ENCODE measurements at places on chromosomes 7 and 10.

GRCh38 chr10:24415455-24416125 lies 206.7 kb downstream of the KIAA1217 start:
- DNase-seq, result no peak

DNA sequence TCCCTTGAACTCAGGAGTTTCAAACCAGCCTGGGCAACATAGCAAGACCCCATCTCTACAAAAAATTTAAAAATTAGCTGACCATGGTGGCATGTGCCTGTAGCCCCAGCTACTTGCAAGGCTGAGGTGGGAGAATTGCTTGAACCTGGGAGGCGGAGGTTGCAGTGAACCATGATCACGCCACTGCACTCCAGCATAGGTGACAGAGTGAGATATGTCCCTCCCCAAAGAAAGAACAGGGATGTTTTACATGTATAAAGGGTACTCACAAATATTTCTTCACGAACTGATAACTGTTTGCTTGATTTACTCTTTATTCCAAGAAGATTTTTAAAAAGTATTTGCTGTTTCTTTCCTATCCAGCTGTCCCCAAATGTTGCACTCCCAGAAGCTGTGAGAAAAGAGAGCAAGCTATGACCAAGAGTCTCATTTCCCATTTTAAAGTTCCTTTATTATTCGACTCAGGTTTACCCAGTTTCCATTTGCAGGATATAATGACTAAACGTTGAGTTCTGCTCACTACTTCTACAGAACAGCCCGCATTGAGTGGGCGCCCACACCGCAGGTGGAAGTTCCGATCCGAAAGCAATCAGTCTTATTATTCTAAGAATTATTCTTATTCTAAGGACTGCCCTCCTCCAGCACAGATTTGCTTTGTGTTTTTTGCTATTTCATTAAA lies 90.7 kb downstream of the APBB1IP start:
- no peak for DNase-seq

DNA sequence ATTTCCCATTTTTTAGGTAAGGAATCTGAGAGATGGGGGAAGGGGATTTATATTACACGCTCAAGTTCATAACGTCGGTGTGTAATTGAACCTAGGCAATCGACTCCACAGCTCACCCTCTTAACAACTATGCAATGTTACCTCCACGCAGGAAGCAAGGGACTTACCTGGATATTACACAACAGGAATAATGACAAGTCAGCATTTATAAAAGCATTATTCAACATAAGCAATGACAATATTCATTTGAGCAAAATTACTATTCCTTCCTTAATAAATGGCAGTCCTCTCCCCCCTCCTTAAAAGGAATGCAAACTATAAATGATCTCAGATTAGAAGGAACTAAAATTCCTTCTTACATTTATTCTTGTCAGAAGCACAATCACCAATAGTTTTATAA lies 104.0 kb downstream of the PCLO start:
- no peak for DNase-seq

GRCh38 chr10:60461688-60462087 lies 72.0 kb upstream of the ANK3 start:
- no peak for DNase-seq

DNA sequence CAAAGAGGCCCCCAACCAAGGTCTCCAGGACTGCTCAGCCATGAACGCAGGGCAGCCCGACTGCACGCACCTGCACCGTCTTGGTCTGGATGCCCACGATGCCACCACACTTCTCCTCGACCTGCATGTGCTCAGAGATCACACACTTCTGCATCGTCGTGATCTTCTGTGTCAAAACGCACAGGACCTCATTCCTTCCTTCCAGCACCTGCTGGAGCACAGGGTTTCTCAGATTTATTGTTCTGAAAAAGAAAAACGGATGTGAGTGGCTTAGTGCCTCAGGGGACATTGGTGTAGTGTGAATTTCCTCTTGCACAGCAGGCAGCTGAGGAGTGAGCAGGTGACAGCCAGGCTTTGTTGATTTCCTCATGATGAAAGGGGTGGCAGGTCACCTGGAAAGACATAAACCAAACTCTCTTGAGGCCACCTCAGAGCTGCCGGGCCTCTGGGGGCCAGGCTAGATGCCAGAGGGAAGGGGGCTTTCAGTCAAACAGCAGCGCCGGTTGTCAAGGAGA lies 38.2 kb downstream of the GSDME start:
- DNase-seq, result no peak

DNA sequence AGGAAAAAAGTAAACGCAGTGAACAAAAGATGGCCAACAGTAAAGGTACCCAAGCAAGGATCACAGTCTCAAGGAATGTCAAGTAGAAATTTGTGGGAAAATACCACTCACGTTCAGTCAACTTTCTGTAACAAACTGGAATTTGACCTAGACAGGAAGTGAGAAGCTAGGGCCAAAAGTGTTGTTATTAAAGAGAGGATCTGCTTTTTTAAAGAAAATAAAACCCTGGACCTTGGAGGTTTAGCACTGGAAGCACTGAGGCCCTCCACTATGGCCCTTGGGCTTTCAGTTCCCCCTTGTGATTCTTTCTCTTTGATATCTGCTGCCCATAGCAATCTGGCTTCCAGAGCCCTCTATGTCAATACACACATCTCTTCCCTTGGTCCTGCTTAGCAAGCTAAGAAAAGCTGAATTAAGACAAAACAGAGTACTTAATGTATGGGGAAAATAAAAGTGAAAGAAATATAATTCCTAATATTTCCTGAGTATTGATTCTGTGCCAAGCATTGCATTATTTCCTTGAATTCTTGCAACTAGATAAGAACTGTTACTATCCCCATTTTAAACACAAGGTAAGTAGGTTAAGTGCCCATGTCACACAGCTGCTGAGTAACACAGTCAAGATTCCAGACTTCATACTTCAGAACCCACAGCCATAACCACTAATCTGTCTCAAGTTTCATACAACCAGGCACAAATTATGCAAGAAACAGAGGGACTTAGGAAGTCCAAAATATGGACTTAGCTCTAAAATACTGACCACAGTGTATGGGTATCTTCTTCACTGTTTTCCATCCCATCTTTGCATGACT lies 2.6 kb upstream of the ZNF438 start:
- peak; percentile 79 for DNase-seq

GRCh38 chr7:98284335-98285036 lies 3.0 kb downstream of the BRI3 start:
- DNase-seq, result peak; percentile 93

- no peak for DNase-seq
These were observed 9.8 kb downstream of the CDHR1 start for GRCh38 chr10:84204122-84204521.

DNA sequence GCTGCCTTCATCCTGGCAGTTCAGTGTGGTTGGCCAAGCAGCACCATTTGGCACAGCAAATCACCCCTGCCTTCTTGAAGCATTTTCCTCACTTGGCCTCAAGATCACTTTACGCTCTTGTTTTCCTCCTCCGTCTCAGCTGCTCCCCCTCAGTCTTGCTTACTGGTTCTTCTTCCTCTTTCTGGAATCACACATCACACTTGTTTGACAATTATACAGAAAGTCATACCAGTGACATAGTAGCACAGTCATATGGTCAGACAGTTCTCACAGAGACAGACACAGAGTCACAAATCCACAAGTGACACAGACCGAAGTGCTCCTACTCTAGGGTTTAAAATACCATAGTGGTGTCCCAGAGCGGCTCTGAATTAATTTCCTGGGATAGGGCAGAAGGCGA lies 43.8 kb upstream of the ARL4A start:
- no peak for DNase-seq

GRCh38 chr10:30432622-30433305 lies 1.2 kb upstream of the MAP3K8 start:
- DNase-seq, result no peak

DNA sequence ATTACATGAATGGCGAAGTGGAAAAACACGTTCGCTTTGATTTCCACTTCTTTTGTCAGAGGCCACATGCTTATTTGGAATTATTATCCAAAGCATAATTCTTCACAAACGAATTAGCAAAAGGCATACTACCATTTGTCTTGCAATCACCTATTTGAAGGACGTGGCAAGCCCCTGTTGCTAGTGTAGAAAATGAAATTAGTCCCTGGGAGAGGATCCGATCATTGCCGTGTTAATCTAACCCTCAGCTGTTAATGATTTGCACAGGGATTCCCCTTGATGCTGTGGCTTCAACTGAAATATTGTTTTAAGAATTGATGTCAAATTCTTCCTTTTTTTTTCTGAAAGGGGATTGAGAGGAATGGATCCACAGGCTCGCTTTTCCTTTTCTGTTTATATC lies 4.6 kb downstream of the AGMO start:
- DNase-seq, result no peak

- no peak for DNase-seq
These were observed 56.3 kb downstream of the GRID1 start for GRCh38 chr10:86310291-86310690.

DNA sequence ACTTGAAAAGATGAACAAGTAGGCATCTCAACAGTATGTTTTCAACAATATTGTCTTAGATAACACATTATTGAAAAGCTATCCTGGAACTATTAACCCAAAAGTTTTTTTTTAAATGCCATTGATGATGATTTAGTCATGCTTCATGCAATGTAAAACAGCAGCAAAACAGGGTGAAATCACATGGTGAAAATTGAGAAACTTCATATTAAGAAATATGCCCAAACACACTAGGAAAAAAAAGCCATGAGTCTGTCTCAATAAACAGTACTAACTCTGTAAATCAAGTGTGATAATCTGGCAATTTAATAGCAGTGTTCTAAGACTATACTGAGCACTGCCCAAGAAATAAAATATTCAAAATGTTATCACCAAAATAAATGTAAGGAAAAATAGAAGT lies 613.1 kb downstream of the KCNMA1 start:
- no peak for DNase-seq

GRCh38 chr10:113347508-113347907 lies 205.3 kb upstream of the HABP2 start:
- DNase-seq, result no peak

DNA sequence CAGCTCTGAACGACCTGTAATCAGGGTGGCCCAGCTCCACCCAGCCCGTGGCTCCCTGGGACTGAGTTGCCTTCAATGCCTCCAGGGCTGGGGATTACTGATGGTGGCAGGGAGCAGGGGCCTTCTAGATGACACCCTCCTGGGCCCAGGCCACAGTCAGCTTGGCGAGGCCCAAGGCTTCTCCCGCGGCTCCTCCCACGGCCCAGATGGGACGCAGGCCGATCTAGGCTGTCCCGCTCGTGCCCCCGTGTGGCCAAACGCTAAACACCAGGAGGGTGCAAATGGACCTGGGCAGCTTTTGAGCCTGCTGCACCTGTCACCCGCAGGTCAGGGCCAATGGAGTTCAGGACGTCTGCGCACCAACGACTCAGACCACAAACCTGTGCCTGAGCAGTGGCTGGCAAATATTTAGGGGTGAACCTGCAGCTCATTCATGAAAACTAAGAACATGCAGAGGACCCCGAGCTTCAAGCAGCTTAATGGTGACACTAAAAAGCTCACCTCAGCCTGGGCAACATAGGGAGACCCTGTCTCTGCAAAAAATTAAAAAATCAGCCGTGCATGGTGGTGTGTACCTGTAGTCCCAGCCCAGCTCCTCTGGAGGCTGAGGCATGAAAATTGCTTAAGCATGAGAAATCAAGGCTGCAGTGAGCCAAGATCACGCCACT lies 43.2 kb downstream of the ASB13 start:
- peak; percentile 58 for DNase-seq

Measured in H4 (cell line).